ENCODE measurements at places on chromosomes 6 and 20.

GRCh38 chr6:149209871-149210775 is 107.4 kb upstream of the TAB2 start:
- DNase-seq, result no peak

GRCh38 chr6:116616737-116617053 is 416 bp downstream of the RSPH4A start:
- no peak for DNase-seq

GRCh38 chr6:13508711-13509705 is 21.6 kb upstream of the GFOD1 start:
- DNase-seq, result no peak

- no peak for DNase-seq
Measured at GRCh38 chr20:52303281-52303950, 111.8 kb upstream of the ZFP64 start.

- DNase-seq, result no peak
Measured at GRCh38 chr20:3172126-3172932, 1.0 kb downstream of the LZTS3 start.

GRCh38 chr20:39067526-39068216 is 105.5 kb downstream of the DHX35 start:
- no peak for DNase-seq

GRCh38 chr6:36110863-36111262 is 19.4 kb upstream of the MAPK13 start:
- DNase-seq, result no peak

- DNase-seq, result no peak
Measured at GRCh38 chr6:95087394-95088097, 489.8 kb upstream of the MANEA start.

DNA sequence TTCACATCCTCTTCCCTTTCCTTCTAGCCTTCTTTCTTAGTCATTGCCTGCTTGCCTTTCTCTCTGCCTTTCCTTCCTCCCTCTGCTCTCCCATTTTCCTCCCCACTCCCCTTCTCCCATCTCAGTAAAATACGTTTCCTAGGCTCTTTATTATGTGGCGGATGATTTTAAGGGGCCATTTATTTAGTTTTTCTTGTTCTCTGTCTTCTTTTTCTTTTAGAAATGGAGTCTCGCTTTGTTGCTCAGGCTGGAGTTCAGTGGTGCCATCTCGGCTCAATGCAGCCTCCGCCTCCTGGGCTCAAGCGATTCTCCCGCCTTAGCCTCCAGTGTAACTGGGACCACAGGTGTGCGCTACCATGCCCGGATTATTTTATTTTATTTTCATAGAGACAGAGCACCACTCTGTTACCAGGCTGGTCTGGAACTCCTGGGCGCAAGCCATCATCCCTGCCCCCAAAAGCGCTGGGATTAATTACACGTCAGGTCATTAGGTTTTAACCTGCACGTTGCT is 1.5 kb downstream of the MTHFD1L start:
- no peak for DNase-seq

DNA sequence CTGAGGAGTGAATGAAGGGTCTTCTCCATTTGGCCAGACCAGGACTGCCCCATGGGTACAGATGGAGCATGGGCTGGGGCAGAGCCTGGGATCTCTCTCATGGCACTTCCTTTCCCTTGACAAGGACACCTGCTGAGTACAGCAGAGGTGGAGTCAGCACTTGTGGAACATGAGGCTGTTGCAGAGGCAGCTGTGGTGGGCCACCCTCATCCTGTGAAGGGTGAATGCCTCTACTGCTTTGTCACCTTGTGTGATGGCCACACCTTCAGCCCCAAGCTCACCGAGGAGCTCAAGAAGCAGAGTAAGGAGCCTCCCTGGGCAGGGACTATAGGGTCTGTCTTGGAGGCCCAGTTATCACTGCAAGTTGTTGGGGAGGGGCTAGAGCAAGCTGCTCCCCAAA is 29.6 kb downstream of the GSS start:
- DNase-seq, result no peak

DNA sequence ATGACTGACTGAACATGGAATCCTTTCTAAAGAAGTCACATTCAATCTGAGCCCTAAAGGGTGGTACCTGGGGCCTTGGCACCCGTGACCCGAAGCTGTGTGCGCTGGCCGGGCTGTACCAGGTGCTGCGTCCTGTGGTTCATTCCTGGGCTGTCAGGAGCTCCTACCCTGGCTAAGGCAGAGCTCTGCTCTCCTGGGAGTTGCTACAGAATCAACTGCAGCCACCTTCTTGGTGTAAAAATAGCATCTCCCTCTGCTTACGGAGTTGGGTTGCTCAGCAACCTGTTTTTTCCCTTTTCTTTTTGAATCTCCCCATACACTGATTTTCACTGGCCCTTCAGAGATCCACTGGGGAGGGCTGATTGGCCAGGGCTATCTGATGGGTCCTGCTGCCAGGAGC is 236.6 kb upstream of the PDE10A start:
- no peak for DNase-seq

Data from cortex of kidney (tissue), 1 donor.